ENCODE measurements at places on chromosomes 5 and 9.

DNA sequence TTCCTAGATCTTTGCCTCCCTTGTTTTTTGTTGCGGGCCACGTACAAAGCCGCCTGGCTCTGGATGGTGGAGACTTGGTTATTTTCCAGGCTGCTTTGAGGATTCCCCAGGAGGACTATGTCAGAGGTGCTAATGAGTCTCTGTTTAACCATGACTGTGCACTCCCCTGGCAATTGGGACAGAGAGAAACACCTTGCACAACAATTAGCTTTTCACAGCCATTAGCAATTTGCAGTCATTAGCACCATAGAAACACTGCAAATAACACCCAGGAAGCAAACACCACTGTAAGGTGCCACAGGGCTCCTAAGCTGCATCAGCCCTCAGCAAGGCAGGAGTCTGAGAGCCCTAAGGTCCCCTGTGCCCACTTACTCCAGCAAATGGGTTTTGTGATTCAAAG, 201.0 kb upstream of the VLDLR start:
- DNase-seq, result no peak

GRCh38 chr9:68454579-68455334, 85.9 kb downstream of the TMEM252 start:
- DNase-seq, result no peak

GRCh38 chr9:137828527-137829259, 48.9 kb upstream of the CACNA1B start:
- no peak for DNase-seq

- DNase-seq, result no peak
These were observed 180.6 kb downstream of the EPB41L4A start for GRCh38 chr5:112238473-112238872.

DNA sequence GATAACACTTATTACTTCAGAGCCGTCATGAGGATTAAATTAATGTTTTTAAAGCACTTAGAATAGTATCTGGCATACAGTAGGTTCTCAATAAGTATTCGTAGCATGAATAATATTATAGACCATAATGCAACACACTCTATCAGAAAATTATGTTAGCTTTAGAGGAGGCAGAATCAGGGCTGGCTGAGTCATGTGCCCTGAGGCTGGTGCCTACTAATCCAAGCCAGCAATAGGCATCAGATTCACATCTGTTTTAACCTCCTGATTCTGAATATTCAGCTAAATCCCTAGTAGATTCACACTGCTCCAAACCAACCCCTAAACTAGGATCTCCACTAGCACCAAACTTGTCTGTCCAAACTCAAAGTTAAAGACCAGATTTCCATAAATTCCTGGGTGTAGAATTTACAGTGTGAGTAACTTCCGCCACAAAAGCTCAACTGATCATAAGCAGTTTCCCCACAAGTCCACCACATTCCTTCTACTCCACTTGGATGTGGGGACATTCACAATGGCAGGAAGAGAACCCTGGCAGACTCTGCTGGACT, 170.0 kb upstream of the DAPK1 start:
- no peak for DNase-seq

DNA sequence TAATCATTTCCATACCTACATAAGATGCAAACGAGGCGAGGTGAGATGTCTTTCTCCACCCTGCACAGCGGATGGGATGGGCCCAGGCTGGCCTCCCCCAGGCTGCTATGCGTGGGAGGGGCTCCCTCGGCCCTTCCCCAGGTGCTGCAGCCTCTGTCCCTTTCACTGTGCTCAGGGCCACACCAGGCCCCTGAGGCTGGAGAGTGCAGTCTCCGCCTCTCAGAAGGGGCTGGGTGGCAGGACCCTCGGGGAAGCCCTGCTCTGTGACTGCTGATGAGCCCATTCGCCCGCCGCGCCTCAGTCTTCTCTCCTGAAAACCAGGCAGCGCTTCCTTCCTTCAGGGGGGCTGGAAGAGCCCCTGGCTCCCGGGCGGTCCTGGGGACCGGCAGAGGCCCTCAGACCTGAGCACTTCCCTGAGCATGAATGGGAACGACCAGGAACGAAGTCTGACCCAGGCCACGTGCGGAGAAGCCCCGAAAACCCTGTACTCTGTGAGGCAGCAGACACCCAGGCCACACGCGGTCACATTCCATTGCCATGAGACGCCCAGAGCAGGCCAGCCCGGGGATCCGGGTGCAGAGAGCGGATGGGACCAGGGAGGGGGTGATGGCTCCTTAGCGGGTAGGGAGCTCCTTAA, 21.9 kb upstream of the NOTCH1 start:
- DNase-seq, result no peak

Data from left lobe of liver (tissue), 2 donors.